Suppressor macrophage treated with lipopolysaccharide for 1 hour (primary cell): ENCODE measurements at places on chromosomes 1 and 21.

GRCh38 chr1:1302951-1303509 is 4.7 kb downstream of the ACAP3 start:
- DNase-seq = no peak

- no peak for DNase-seq
Measured at GRCh38 chr1:175773571-175773970, 30.2 kb upstream of the TNR start.

GRCh38 chr1:210143465-210144062 is 89.0 kb upstream of the SERTAD4 start:
- DNase-seq = peak; percentile 76

DNA sequence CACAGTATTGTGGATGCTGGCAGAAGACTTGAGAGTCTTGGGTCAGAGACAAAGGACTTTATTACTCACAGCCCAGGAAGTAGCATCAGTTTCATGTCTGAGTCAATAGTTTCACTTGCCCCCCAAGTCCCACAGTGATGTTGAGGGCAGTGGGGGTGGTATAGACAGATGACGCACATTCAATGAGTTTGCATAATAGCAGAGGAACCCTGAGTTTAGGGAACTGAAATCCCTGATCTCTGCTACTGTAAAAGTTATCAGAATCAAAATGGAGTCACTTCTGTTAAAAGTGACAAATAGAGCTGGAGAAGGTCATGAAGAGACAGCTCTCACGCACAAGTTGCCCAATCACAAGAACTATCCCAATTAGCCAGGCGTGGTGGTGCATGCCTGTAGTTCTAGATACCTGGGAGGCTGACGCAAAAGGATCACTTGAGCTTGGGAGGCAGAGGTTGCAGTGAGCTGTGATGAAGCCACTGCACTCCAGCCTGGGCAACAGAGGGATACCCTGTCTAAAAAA is 11.5 kb upstream of the HCRTR1 start:
- DNase-seq = peak; percentile 90

GRCh38 chr1:234914606-234915290 is 213.9 kb downstream of the TOMM20 start:
- no peak for DNase-seq

DNA sequence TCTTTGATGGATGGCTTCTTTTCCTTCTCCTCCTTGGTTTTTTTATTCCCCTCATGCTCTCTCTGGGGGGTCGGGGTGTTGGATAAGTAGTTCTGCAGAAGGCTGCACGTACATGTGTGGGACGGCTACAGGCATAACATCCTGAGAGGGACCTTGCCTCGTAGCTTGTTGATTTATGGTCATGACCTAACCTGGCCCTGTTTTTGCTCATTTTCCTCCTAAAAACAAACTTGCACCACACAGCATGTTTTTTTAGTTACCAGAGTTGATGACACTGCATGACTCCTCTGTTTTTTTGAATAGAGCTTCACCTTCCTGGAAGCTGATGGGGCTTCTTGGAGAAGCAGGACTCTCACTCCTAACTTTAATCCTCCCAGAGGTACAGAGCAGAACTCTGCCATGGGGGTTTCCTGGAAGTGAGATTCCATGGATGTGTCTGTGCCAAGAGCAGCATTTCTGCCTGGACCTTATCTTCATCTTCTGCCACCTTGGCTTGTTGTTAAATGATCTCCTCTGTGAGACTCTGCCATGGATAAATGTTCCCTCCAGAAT is 114.7 kb downstream of the PAPPA2 start:
- DNase-seq = no peak

DNA sequence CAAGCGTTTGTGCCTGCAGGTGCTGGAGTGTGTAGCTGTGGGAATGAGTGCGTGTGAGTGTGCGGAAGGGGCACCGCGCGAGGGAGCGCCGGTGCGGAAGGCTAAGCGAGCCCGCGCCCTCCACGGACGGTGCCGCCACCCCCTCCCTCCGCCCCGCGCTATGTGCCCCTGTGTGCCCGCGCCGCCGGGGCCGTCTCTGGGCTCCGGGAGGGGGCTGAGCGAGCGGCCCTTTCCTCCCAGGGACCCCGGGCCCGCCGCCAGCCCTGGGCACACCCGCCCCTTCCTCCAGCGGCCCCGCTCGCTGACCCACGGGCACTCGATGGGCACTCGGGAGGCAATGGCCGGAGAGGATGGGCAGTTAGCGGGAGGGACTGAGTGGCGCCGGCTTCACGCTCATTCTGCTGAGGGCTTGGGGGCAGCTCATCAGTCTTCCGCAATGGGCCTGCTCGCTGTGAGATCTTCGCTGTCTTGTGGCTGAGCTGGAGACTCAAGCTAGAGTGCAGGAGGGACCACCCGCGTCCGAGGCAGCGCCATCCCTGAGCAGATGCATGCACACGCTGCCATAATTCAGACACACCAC is 8.6 kb upstream of the ADGRB2 start:
- no peak for DNase-seq

GRCh38 chr21:41966872-41967621 is 13.2 kb upstream of the C2CD2 start:
- DNase-seq = no peak
